ENCODE measurements at places on chromosomes 7 and 10.
A peak's percentile ranks its signal among the peaks of the same experiment; 100 is the strongest.

- no peaks in the 10 kb centered on the region for H3K36me3 ChIP-seq
- no peak overlapping the region for H3K4me3 ChIP-seq
- no peak overlapping the region for H3K27ac ChIP-seq
- no peaks in the 10 kb centered on the region for H3K4me1 ChIP-seq
These were observed 252.3 kb downstream of the GATA3 start for GRCh38 chr10:8306685-8307364.

- H3K4me3 ChIP-seq, result no peak overlapping the region
- no peaks in the 10 kb centered on the region for H3K36me3 ChIP-seq
- DNase-seq, result no peak
These were observed 183.0 kb downstream of the THSD7A start for GRCh38 chr7:11648980-11649379.

DNA sequence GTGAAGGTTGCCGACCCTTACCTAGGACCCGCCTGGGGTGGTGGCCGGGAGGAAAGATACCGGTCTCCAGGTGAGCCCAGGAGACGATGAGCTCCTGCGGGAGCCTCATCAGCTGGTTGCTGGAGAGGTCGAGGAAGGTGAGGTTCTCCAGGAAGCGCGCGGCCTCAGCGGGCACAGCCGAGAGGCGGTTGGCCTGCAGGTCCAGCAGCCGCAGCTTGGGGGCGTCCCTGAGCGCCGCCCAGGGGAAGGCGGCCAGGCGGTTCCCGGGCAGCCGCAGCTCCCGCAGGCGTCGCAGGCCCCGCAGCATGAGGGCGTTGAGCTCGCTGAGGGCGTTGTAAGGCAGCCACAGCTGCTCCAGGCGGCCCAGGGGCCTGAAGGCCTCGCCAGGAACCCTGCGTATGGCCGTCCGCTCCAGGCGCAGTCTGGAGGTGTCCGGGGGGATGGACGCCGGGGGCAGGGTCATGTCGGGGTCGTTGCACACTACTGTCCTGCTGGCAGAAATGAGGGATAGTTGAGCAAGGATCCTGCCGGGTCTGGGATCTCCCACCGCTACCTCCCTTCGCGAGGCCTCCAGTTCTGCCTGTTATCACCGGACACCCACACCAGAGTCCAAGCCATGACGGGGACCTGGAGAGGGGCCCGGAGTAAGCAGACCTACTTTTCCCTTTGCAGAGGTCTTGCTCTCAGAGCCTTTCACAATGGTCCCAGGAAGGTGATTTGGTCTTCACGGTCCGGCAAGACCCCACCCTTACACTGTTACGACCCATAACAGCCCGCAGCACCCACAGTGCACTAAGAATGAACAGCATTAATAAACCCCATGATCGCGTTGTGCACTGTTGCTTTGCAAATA is 3.9 kb downstream of the LRIT1 start:
- no peak overlapping the region for H3K27ac ChIP-seq
- no peak overlapping the region for H3K4me3 ChIP-seq
- H3K36me3 ChIP-seq, result no peaks in the 10 kb centered on the region
- no peaks in the 10 kb centered on the region for H3K27me3 ChIP-seq

DNA sequence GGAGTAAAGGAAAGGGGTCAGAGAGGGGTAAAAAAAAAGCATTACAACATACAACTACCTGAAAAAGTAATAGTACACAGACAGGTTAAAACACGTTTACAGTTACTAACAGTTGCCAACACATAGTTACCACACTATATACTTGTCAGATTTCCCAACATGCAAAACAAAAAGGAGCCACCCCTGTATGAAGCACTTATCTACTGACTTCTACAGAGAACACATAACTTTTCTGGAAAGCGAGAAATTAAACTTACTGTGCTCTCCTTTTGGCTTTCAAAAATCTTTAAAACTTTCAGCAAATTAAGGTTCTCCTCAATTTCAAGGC is 2.1 kb downstream of the ABI1 start:
- H3K27ac ChIP-seq, result peak overlapping the region; percentile 38
- peaks cover 32% of the 10 kb centered on the region for H3K4me1 ChIP-seq
- H3K36me3 ChIP-seq, result no peaks in the 10 kb centered on the region
- H3K27me3 ChIP-seq, result no peaks in the 10 kb centered on the region
- peak overlapping the region; percentile 96 for H3K4me3 ChIP-seq

DNA sequence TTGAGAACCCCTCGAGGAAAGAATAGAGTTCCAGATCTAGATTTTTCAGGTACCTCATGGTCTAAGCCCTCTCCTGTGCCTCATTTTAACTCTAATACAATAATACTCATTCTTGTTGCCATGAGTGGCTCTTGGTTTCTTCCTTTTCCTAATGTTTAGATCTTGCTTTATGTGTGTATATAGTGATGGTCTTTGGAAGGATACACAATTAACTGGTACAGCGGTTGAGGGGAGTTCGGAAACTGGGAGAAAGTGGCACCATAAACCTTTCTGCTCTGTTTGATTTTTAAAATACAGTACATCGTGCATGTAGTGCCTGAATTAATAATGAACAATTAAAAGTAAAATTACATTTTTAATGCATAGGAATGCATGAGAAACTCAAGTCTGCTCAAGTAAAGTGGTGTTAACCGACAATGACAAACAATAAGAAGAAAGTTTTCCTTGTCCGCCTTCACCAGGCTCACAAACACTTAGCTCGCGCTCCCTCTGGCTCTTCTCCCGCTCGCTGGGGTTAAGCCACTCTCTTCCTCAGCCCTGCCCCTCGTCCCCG is 386 bp upstream of the EIF4EBP2 start:
- H3K27ac ChIP-seq, result peak overlapping the region; percentile 15
- H3K4me3 ChIP-seq, result peak overlapping the region; percentile 97
- H3K27me3 ChIP-seq, result no peaks in the 10 kb centered on the region
- no peak for DNase-seq
- H3K4me1 ChIP-seq, result peaks cover 22% of the 10 kb centered on the region

GRCh38 chr10:125983161-125983560 is 86.8 kb downstream of the FANK1 start:
- no peaks in the 10 kb centered on the region for H3K36me3 ChIP-seq
- no peaks in the 10 kb centered on the region for H3K4me1 ChIP-seq
- no peak for DNase-seq
- no peak overlapping the region for H3K27ac ChIP-seq

DNA sequence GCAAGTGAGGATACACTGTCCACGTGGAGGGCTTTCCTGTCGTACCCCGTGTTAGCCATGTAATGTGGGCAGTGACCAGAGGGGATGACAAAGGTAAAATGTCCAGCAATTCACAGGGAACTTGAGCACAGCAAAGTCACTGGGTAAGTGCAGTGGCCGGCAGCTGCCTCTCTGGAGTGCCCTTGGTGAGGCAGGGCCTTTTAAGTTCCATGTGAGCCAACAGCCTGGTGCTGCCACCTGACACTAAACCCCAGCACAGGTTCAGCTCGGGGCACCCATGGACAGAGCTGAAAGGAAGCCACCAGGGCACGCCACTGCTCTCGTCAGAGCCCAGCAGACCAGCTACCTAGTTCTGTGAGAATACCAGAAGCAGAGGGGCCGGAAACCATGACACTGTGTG is 168.3 kb downstream of the PRKAG2 start:
- H3K36me3 ChIP-seq, result no peaks in the 10 kb centered on the region
- H3K4me1 ChIP-seq, result peaks cover 25% of the 10 kb centered on the region
- no peaks in the 10 kb centered on the region for H3K27me3 ChIP-seq
- no peak overlapping the region for H3K4me3 ChIP-seq
- no peak for DNase-seq

- H3K4me3 ChIP-seq, result no peak overlapping the region
- DNase-seq, result no peak
- no peak overlapping the region for H3K27ac ChIP-seq
- no peaks in the 10 kb centered on the region for H3K27me3 ChIP-seq
- no peaks in the 10 kb centered on the region for H3K36me3 ChIP-seq
- H3K4me1 ChIP-seq, result no peaks in the 10 kb centered on the region
These were observed 126.2 kb downstream of the MDFIC start for GRCh38 chr7:115047958-115048720.

All from thoracic aorta (tissue), 2 donors.